ELR (cell line): ENCODE measurements at places on chromosomes 3 and 15.

DNA sequence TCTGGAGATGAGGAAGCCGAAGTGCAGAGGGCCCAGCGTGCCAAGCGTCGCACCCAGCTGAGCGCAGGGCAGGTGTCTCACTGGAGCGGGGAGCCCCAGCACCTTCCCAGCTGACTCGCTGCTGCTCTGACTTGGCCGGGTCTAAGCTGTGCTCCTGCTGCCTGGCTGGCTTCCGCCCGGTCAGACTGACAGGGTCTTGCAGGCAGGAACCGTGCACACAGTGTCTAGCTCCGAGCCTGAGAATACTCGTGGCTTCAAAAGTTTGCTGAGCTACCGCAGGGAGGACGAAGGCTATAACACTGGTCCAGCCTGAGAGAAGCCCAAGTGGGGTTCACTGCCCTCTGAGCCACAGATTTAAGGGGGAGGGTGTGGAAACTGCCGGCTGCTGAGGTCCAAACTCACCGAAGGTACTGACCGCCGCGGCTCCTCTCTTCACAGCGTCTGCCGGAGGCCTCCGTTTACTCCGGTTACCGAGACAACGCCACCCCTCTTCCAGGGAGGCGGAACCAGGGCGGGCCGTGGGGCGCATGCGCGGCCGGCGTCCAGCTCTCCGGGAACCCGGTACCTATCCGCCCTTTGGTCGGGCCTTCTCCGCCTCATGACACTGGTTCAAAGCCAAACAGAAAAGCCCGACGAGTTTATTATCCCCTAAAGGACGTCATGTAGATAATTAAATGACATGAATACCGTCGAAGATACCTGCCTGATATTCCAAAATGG lies at the start of gene CFAP44:
TSS of gene CFAP44 (minus strand) at position 443 of the 720 bp plus-strand sequence. CDS start 7,829 bp downstream, outside the sequence.
- DNase-seq = peak; percentile 61

DNA sequence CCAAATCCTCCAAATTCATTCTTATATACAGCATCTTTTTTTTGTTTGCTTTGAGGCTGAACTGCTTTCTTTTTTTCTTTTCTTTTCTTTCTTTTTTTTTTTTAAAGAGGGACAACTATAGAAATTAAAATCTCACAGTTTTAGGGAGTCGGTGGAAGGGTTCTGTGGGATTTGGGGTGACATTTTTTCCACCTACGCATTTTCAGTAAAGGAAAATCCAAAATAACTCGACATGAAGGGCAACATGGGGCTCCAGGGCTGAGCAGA lies 3.0 kb upstream of the FEZF2 start:
- DNase-seq = no peak

- DNase-seq = peak; percentile 29
Observed at GRCh38 chr3:33954956-33955355, 156.5 kb downstream of the PDCD6IP start.

GRCh38 chr3:17077606-17078005 lies 192.9 kb downstream of the PLCL2 start:
- no peak for DNase-seq

GRCh38 chr3:31981206-31982181 lies at the start of the genes OSBPL10 and ZNF860:
OSBPL10 (minus strand) TSS chr3:31981262; CDS start chr3:31981179, 83 bp downstream.
ZNF860 (plus strand) TSS chr3:31981750; CDS start chr3:31989080, 7,330 bp downstream.
- DNase-seq = peak; percentile 92

- DNase-seq = no peak
Observed at GRCh38 chr15:96320107-96320506, 10.4 kb upstream of the NR2F2 start.

DNA sequence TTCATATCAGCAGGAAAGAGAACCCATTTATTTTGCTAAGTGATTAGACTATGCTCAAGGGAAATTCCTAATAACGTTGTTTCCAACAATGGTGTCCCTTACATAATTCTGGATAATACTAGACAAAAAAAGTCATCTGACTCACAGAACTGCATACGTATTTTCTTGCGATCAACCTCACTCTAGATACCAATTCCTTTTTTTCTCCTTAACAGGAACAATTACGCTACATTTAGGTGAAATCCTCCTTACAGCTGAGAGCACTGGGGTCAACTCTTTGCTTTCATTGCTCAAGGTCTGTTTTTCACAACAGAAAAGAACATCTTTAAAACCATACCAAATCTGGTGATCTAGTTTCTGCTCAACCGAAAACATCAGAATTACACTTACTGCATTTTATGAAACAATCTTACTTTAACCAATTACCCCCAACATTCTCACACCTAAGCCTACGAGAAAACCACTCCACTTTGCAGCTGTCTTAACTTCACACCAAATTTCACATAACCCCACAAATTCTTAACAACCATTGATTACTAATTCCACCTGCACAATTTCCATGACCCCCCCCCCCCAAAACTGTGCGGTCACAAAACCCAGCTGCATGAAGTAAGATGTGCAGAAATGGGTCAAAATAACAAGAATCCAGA lies 61.2 kb upstream of the ICE2 start:
- no peak for DNase-seq
